Suppressor macrophage treated with lipopolysaccharide for 4 hours (primary cell): ENCODE measurements at places on chromosomes 4 and X.

- DNase-seq, result no peak
These were observed 493.4 kb downstream of the ADGRL3 start for GRCh38 chr4:61693520-61693919.

DNA sequence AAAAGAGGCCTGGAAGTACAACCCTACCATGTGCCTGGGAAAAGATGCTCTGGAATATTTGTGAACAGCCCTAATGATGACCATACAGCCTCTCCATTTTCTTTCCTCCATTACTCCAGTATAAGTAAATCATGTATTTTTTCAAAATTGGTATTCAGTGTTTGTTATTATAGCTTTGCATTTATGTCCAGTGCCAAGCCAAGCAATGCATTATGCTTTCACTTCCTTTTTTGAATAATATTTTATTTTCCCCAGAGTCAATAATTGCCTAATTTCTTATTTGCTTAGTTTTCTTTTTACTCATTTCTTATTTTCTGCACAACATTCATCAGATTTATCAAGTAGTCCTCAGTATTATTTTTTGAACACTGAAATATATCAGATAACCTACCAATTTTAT lies 49.3 kb upstream of the EOLA2 start:
- peak; percentile 23 for DNase-seq

DNA sequence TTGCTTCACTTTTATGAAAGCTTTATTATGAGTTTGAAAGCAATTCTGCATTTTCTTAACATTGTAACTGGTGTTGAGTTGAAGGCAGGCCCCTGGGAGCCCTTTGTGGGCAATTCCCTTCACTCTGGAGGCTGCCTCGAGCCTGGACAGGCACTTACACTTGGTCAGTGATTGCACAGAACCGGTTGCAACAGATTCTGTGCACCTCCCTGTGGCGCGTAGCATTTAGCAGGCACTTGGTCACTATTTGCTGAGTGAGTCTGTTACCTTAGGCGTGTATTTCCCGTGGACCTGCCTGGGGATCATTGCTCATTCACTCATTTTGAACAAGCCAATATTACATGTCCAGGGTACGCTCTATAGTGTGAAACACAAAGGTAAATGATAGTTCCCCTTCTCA lies 80.4 kb downstream of the PTTG2 start:
- DNase-seq, result no peak

DNA sequence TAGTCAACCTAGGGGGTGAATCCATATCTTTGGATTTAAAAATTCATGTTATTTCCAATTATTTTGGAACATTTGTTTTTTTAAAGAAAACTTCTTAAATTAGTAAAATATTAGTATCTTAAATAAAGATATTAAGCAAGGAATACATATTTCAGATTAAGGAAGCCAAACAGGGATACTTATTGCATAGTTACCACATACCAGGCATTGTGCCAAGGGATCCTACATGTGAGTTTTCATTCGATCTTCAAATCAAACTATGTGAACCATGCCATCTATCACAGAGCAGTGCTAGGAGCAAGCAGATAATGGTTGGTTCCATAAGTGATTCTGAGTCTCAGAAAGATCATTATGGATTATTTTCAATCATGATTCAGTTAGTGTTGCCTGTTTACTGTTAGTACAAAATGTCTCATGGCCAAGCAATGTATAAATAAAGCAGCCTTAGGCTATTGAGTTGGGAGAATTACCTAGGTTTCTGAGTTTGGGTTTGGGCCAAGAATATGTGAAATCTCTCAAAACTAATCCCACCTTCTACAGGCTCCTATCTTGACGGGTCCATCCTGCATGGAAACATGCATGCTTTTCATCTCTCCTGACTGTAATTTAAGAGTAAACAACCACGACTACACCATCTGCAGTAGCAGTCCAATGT lies 176.7 kb downstream of the NPFFR2 start:
- DNase-seq, result no peak

- DNase-seq, result no peak
These were observed 36.7 kb downstream of the PF4 start for GRCh38 chr4:73945140-73945539.

DNA sequence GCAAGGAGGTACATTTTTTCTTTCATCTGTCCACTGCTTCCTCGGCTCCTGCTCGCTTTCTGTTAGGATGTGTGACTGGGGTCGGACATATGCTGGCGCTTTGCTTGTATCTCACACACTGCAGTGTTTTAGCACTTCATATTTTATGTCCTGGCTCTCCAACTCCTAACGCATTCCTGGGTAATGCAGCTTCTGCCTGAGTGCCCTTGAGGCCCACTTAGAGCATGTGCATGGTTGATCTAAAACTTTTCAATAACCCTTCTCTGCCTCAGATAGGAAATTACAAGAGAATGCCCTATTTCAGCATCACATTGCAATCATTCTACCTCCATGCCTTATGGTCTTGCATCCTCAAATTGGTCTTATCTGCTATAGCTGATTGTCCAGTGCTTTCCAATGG lies 65.3 kb downstream of the NEIL3 start:
- no peak for DNase-seq

GRCh38 chrX:74890676-74891430 lies 34.4 kb downstream of the NEXMIF start:
- DNase-seq, result no peak

GRCh38 chr4:168766604-168767316 lies 243.3 kb downstream of the CBR4 start:
- DNase-seq, result no peak

- peak; percentile 50 for DNase-seq
These were observed 43.0 kb downstream of the CCDC158 start for GRCh38 chr4:76377911-76378310.
